ENCODE measurements at places on chromosomes 7 and 10.

DNA sequence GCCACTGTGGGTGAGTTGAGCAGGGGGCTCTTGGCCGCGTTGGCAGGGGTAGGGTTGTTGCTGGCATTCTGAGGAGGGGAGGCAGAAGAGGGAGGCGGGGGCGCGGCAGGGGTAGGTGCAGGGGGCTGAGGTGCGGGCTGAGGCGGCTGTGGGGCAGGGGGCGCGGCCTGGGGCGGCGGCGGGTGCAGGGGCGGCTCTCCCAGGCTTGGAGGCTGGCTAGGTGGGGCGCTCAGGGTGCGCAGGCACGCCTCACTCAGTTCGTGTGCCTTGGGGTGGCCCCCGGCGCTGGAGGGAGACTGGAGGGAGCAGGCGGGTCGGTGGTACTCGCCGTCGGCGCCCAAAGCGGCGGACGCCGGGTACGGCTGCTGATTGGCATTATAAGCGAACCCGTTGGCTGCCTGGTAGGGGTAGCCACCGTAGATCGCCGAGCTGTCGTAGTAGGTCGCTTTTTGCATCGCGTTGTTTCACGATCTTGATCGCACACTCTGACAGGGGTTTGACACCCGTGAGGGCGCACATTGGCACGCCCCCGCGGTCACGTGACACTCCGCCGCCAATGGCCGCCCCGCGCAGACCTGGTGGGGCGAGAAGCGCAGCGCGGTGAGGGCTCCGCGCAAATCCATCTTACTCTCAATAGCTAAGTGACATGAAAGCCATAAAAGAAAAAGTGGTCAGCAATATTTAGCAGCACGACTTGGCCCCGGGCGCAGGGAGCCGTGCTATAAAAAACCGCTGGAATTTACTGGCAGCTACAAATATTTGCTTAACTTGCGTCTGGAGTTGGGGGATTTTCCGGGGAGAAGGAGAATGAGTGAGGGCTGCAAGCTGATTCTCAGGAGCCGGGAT lies 7.9 kb upstream of the HOXA2 start:
- DNase-seq, result no peak

DNA sequence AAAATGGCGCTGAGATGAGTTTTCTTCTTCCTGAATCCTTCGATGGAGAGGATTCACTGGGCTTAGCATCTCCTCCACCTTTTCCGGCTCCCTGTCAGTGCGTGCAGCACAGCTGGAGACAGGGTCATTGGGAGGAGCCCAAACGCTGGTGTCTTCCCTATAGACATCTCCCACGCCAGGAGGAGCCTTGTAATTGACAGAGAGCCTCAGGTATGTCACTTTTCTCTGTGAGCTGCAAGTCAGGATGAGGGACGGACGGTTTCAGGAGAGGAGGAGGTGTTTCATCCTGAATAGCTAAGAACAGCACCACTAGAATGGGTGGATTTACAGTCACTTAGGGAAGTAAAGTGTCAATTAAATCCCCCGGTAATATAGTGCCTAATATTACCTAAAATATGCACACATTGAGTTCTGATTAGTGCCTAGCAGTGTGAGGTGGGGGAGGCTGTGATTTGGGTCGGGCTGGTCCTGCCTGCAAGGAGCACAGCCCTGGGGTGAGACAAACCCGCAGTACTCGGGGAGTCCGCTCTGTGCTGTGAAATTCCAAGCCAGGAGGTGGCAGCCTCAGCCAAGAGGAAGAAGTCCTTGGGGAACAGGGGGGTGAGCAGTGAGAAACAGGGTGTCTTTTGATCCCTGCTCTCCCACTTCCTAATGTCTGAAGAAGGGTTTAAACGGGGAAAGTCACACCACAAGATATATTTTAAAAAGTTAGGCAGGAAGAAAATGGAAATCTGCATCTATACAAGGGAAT lies 28.2 kb downstream of the IL15RA start:
- no peak for DNase-seq

- DNase-seq, result no peak
Measured at GRCh38 chr7:143383642-143383957, 2.5 kb downstream of the ZYX start.

GRCh38 chr10:73581918-73582317 lies 9.2 kb downstream of the USP54 start:
- no peak for DNase-seq

- no peak for DNase-seq
Measured at GRCh38 chr7:30559611-30560010, 35.1 kb upstream of the GARS1 start.

Data from central memory CD4-positive, alpha-beta T cell (primary cell).